ENCODE measurements at places on chromosomes 6 and 20. TPM values are rescaled to one million over a fixed set of nuclear protein-coding genes. Genes with fewer than 3 reads are reported as not detected.

MLIP gene
- total RNA-seq: 0.15 TPM

NRSN2 gene
- 77.9 TPM for total RNA-seq

IFNGR1 gene
- 143 TPM for total RNA-seq

TP53TG5 gene
- not detected for total RNA-seq

EYA2 gene
- total RNA-seq: not detected

SSTR4 gene
- not detected for total RNA-seq

HLA-DRA gene
- total RNA-seq: 0.70 TPM

C20orf173 gene
- not detected for total RNA-seq

SAPCD1 gene
- total RNA-seq: 0.69 TPM

GSTA2 gene
- not detected for total RNA-seq

DNA sequence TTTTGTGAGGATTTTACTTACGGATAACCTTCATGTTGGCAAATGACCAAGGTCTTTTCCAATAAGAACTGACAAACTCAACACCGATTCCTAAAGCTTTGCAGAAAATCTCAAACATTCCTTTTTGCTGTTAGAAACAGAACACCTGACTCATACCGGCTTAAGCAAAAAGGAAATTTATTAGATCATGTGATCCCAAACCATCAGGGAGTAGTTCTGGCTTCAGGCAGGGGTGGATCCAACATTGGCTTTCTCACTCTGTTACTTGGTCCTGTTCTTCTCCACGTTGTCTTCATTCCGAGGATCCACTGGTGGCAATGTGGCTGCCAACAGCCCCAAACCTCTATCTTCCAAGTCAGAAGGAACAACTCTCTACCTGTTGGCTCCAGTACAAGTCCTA lies 95.9 kb upstream of the PMEPA1 start:
- DNase-seq: peak; percentile 9

DNA sequence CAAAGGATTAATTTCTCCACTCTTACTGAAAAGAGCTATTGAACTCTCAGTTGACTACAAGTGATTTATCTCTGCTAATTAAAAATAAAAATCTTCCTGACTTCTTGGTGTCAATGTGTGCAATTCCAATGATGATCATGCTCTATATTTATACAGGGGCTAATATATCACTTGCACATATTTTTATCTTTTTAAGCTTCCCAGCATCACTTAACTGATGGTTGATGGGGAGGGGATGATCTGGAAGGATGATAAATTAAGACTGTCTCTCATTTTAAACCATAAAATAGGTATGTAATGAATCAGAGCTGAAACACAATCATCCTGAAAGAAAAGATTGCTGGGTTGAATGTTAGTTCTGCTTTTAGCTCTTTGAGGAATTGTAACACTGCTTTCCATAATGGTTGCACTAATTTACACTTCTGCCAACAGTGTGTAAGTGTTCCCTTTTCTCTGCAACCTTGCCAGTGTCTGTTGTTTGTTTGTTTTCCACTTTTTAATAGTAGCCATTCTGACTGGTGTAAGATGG lies 169.6 kb upstream of the ECI2 start:
- no peak for DNase-seq

DNA sequence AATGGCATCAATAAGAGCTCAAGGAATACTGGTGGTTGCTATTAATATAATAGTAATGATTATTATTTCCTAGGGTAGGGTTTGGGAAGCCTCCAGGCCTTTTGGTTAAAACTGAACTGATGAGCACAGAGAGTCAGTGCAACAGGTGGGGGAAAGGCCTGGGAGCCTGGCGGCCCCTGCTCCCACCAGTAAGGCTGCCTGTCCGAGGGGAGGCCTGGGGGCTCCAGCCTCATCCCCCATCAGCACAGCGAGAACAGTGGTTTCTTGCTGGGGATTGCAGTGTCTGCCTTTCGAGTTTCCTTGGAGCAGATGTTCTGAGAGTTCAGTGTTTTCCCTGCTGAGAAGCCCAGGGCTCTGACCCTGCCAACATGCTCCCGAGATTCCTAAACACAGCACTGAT lies 340.4 kb downstream of the CDH26 start:
- DNase-seq: no peak

DNA sequence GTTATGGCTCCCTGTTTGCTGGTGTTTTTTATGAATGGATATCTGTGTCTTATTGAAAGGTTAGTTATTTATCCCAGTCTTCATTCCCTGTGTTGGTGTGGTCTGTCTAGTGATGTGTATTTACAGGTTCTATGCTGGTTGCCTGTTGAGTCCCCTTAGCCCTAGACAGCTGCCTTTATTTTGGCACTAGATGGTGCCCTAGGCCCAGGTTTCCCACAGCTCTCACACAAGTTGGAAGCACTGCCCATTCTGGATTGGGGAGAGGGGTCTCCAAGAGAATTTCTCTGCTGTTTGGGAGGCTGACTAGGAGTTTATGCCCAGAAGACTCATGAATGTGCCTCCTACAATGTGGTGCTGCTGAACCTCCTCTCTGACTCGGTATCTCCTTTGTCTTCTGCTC lies 12.4 kb downstream of the GRM1 start:
- DNase-seq: peak; percentile 22

DNA sequence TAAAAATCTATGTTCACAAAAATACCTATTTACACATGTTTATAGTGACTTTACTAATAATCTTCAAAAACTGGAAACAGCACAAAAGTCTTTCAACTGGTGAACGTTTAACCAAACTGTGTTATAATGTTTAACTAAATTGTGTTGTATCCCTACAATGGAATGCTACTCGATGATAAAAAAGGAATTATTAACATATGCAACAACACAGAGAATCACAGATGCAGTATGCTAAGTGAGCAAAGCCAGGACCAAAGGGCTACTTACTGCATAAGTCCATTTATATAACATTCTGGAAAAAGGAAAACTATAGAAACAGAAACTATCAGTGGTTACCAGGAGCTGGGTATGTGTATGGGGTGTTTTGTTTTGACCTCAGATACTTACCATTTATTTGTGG lies 602.2 kb upstream of the BTBD3 start:
- DNase-seq: peak; percentile 84

GRCh38 chr20:843912-844311 lies 10.4 kb downstream of the FAM110A start:
- no peak for DNase-seq

GRCh38 chr20:11451793-11452291 lies 465.9 kb upstream of the BTBD3 start:
- DNase-seq: no peak

- no peak for DNase-seq
Observed at GRCh38 chr20:63094767-63095499, 88.2 kb upstream of the BHLHE23 start.

- no peak for DNase-seq
Observed at GRCh38 chr6:17932330-17932852, 55.0 kb downstream of the KIF13A start.

- no peak for DNase-seq
Observed at GRCh38 chr6:73679009-73679408, 17.0 kb upstream of the CD109 start.

GRCh38 chr20:41714030-41714429 lies 95.9 kb upstream of the CHD6 start:
- DNase-seq: no peak

DNA sequence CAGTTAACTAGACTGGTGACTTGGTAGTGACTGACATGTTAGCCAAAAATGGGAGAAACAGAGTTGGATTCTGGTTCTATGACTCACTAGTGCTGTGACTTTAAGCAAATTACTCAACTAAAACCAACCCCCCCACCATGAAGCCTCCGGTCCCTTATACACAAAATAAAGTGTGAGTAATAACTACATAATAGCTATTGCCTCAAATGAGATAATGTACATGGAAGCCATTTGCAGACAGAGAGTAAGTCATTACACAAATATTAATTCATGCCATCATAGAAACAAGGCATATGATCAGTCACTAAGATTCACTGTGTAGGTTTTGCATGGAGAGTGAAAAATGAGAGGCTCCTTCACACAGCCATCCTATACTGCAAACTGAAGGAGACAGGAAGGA lies 111.9 kb downstream of the HIVEP2 start:
- DNase-seq: peak; percentile 95

- DNase-seq: no peak
Observed at GRCh38 chr6:5084781-5085647, at the start of gene PPP1R3G. TSS of gene PPP1R3G (plus strand) at chr6:5085341. CDS start at chr6:5085486, 145 bp downstream.

GRCh38 chr20:63748070-63748933 lies 8.7 kb downstream of the SLC2A4RG start:
- no peak for DNase-seq

DNA sequence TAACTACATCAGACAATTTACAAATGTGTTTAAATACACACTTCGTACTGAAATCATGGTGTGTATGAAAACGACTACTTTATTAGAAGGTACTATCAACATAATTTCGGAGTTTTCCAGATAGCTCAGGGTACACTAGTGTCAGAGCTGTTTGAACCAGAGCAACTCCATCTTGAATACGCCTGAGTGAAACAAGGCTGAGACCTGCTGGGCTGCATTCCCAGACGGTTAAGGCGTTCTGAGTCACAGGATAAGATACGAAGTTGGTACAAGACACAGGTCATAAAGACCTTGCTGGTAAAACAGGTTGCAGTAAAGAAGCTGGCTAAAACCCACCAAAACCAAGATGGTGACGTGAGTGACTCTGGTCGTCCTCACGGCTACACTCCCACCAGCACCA lies 167.6 kb downstream of the THBS2 start:
- no peak for DNase-seq

- no peak for DNase-seq
Observed at GRCh38 chr6:88290411-88290810, 124.3 kb upstream of the CNR1 start.

DNA sequence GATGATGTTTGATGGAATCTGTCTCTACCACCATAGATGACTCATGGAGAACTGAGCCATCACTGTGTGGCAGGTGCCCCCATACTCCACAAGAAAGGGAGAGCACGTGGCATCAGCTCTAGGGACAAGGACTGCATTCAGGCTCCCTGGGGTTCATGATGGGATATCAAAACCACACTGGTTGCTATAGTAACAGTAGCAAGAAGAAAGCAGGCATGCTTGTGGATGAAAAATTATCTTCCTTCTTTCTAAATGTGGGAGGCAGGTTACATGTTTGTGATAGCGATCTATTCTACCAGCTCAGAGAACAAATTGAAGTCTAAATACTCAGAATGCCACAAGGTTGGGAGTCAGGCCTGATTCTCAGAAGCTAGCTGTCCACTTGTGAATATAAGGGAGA lies 224.2 kb downstream of the ARHGAP18 start:
- DNase-seq: no peak

Data from renal cortical epithelial cell (primary cell).